ENCODE measurements at places on chromosomes 6 and 20. TPM values are rescaled to one million over a fixed set of nuclear protein-coding genes. Genes with fewer than 3 reads are reported as not detected.

The TREM2 gene
- total RNA-seq: not detected

The NKAIN2 gene
- total RNA-seq: not detected

The PTCRA gene
- not detected for total RNA-seq

The CNR1 gene
- not detected for total RNA-seq

The ZC2HC1B gene
- total RNA-seq: not detected

The PROKR2 gene
- total RNA-seq: not detected

The ADGRF1 gene
- not detected for total RNA-seq

Measured in T-helper 2 cell treated with Interferon-gamma antibody and Interleukin-4, amounts not matched to agents 100 ng/mL and 5 ng/mL, for 36 hours (primary cell).